ENCODE measurements at places on chromosomes 4 and X.

DNA sequence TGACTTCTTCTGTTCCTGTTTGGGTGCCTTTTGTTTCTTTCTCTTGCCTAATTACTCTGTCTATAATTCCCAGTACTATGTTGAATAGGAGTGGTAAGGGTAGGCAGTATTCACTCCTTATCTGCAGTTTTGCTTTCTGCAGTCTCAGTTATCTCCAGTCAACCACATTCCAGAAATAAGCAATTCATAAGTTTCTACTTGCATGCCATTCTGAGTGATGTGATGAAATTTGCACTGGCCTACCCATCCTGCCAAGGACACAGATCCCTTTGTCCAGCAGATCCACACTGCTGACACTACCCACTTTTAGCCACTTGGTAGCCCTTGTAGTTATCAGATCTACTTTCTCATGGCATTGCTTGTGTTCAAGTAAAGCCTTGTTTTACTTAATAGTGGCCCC, 971.6 kb upstream of the INTU start:
- peak; percentile 45 for DNase-seq

- no peak for DNase-seq
These were observed 2.2 kb upstream of the UGT2B4 start for GRCh38 chr4:69497886-69498395.

GRCh38 chr4:56434599-56435139, 746 bp downstream of the PPAT start:
- DNase-seq: peak; percentile 82

DNA sequence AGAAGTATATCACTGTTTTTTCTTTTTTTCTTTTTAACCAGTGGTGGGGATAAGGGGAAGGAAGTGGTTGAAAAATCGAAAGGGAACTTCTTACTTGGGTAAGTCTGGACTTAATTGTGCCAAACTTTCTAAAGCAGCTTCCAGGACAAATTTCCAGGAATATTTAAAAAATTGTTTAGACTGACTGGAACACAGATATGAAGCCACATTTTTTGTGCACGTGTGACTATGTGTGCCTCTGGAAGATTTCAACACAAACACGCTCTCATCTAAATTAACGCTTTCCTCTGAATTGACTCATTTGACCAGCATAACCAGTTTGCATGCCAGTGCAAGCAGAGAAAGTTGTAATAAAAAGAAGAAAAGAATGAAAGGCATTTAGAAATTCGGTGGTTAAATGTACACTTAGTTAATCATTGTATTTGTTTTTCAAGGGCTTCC, 18.8 kb upstream of the YTHDC1 start:
- DNase-seq: peak; percentile 66

GRCh38 chr4:6463311-6464289, 8.8 kb downstream of the PPP2R2C start:
- DNase-seq: no peak

GRCh38 chr4:23973308-23973855, 83.5 kb upstream of the PPARGC1A start:
- no peak for DNase-seq

- DNase-seq: peak; percentile 46
These were observed 16.9 kb upstream of the LRBA start for GRCh38 chr4:151031831-151032605.

GRCh38 chrX:22650691-22651090, 349.1 kb upstream of the DDX53 start:
- no peak for DNase-seq

DNA sequence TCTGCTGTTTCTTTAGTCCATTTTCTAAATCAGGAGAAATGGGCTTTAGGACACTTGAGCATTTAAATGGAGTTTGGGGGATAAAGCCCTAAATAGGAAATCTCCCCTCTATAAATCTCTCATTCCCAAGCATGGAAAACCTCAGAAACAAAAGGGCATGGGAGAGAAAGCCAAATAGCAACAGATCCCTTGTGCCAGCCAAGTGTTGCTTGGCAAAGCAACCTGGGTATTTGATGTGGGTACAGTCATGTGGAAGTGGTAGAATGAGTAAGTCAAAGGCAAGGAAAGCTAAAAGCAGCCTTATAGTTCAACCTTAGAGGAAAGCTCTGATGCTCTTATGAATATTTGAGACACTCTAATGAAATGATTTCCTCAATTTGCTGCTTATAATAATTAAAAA, 29.5 kb upstream of the SERTM2 start:
- DNase-seq: no peak

DNA sequence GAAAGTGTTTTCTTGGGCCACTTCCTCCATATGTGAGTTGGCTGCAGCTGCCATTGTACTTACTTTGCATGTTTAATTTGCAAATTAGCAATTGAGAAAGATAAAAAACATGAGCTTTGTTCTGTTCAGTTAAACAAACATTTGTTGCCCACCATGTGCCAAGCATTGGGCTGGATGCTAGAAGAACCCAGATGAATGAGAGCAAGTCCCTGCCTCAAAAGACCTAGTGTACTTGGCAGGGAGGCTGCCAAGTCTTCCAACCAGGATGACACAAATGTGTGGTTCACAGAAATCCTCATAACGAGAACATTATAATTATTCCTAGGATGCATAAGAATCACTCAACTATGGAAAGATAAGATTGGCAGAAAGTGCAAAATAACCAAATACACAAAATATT, 66.7 kb downstream of the GPM6A start:
- no peak for DNase-seq

DNA sequence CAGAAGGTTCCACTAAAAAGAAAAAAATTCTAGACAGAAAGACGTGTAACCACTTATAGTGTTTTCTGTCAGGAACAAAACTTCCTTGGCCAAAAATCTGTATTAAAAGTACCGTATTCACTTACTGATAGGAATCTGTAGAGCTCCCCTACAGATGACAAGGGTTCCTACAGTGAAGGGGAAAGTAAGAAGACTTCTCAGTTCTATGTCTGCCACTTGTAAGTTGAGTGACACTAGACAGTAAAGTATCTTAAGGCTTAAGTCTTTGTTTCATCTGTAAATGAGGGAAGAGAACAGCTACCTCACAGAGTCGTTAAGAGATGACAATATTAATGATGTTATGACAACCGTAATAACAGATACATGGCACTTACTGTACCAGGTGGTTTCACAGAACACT, 3.3 kb downstream of the COQ2 start:
- DNase-seq: no peak

- no peak for DNase-seq
These were observed 3.5 kb downstream of the MND1 start for GRCh38 chr4:153348006-153348405.
